Bronchus fibroblast of lung (primary cell): ENCODE measurements at places on chromosomes 3 and 15. TPM values are rescaled to one million over a fixed set of nuclear protein-coding genes. Genes with fewer than 3 reads are reported as not detected.

Gene SLC2A2
- total RNA-seq, result not detected in 2 replicates

Gene VWA5B2
- not detected in 2 replicates for total RNA-seq

Gene CCR9
- total RNA-seq, result not detected in 2 replicates

Gene TRIM59
- 36.7 and 39.2 TPM in 2 replicates for total RNA-seq

Gene NAALADL2
- 1.0 and 3.4 TPM in 2 replicates for total RNA-seq

Gene EFCAB12
- 0.15 and 0.17 TPM in 2 replicates for total RNA-seq

Gene ALDH1L1
- 0.15 and 0.50 TPM in 2 replicates for total RNA-seq

Gene TUSC7
- not detected in 2 replicates for total RNA-seq

Gene CCR8
- not detected in 2 replicates for total RNA-seq

Gene TPM1
- total RNA-seq, result 117 and 137 TPM in 2 replicates

Gene MASP1
- 1.8 and 2.4 TPM in 2 replicates for total RNA-seq

Gene CELSR3
- 1.3 and 2.7 TPM in 2 replicates for total RNA-seq

Gene PSMA4
- total RNA-seq, result 217 and 237 TPM in 2 replicates

Gene STT3B
- total RNA-seq, result 79.4 and 88.8 TPM in 2 replicates

Gene PRR23C
- total RNA-seq, result not detected in 2 replicates

Gene PPARG
- 35.2 and 41.9 TPM in 2 replicates for total RNA-seq

Gene CCDC13
- 1.2 and 2.7 TPM in 2 replicates for total RNA-seq

Gene SLC28A2
- not detected in 2 replicates for total RNA-seq

Gene IL20RB
- 2.2 and 3.0 TPM in 2 replicates for total RNA-seq

Gene SENP7
- 5.5 and 7.1 TPM in 2 replicates for total RNA-seq

Gene CD276
- 91.6 and 108 TPM in 2 replicates for total RNA-seq

Gene SH2D7
- not detected in 2 replicates for total RNA-seq
